Myocyte (in vitro differentiated cells): ENCODE measurements at places on chromosomes 7 and 10. TPM values are rescaled to one million over a fixed set of nuclear protein-coding genes. Genes with fewer than 3 reads are reported as not detected.

DNA sequence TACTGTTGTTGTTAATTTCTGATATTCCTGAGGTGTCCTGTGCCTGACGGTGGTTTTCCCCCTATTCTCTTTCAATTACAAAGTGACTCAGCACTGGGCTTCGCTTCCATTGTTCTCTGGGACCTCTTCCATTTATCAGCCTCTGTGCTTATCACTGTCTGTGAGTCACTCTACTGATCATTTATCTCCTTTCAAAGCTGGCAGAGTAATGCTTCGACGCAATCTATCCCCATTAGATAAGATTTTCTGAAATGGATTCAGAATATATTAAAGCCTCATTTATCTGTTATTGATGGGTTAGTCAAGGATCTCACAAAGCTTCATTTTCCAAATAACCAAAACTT, 679.2 kb downstream of the SDK1 start:
- no peak for DNase-seq

GRCh38 chr7:47551668-47552440, 30.1 kb downstream of the TNS3 start:
- no peak for DNase-seq

DNA sequence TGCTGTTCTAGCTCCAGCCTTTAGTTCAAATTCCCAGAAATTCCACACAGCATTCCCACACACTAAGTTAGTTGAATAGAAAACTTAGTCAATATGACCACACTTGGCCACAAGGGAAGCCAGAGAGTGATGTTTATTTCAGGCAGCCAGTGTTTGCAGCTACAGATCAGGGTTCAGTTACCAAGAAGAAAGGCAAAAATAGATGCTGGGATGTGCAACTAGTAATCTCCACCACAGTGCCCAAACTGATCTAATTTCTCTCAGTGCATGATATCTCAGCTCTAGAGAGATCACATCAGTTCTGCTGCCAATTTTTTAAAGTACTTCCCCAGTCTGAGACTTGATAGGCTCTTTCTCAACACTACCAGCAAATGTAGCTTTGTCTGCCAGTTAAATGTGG, 17.6 kb downstream of the SLF2 start:
- DNase-seq: peak; percentile 32

- DNase-seq: no peak
Measured at GRCh38 chr10:98202378-98202777, 65.6 kb downstream of the LOXL4 start.

GRCh38 chr10:21975378-21975990, 28.0 kb downstream of the DNAJC1 start:
- no peak for DNase-seq

- no peak for DNase-seq
Measured at GRCh38 chr7:90192876-90193750, 18.4 kb upstream of the STEAP2 start.

- DNase-seq: peak; percentile 88
Measured at GRCh38 chr7:90958647-90959046, 305.6 kb upstream of the FZD1 start.

GRCh38 chr7:121219026-121219425, 109.8 kb upstream of the WNT16 start:
- DNase-seq: no peak

DNA sequence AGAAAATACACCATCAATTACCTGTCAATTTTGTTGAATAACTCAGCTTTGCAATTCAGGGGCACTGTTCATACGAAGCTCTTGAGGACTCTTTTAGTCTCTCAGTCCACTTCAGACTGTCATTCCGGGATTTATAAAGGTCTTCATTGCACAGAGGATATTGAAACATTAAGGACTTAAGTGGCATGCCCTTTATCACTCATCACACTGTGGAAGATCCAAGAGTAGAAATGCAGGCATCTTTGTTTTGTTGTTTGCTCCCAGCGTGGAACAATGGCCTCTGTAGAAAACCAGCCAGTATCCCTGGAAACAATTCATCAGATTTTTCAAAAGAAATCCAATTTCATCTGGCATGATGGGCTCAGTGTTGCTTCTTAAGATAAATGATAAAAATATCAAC, 66.3 kb upstream of the LRGUK start:
- no peak for DNase-seq

GRCh38 chr7:26051021-26051420, 101.0 kb upstream of the NFE2L3 start:
- DNase-seq: no peak

GRCh38 chr10:126160971-126161630, 227.2 kb downstream of the ADAM12 start:
- peak; percentile 32 for DNase-seq

DNA sequence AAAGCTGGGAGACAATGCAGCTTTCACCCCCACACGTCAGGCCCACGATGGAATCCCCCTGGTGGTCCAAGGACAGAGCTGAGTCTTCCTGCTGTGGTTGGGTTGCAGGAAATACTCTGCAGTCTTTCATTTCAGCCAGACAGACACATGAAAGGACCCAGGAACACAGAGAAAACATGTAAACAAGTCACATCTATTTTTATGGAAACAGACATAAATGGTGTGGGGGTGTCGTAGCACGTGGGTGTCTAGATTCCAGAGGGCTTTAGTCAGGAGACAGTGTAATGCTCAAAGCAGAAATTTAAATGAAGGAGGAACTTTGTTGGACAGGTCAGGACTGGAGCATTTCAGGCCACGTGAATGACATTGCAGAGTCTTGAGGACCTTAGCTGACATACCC, 444.6 kb downstream of the SUGCT start:
- peak; percentile 16 for DNase-seq

DNA sequence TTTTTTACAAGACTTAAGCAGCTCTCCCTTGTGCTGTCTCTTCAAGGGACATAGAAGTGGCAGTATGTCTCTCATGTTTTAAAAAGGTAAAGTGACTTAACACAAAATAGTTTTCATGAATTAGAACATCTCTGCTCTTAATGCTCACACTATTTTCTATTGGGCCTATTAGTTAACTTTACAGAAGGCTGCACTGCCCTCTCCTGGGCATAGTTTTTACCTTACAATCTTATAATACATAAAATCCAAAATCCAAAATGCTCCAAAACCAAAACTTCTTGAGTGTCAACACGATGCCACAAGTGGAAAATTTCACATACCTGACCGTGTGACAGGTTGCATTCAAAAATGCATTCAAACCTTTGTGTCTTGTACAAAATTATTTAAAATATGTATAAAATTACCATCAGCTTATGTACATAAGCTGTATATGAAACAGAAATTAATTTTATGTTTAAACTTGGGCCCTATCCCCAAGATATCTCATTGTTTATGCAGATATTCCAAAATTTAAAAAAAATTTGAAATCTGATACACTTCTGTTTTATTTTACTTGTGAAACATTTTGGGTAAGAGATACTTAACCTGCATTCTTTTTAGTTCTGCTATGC, 25.8 kb downstream of the TES start:
- DNase-seq: peak; percentile 77

GRCh38 chr7:29565224-29565630, 1.6 kb downstream of the PRR15 start:
- no peak for DNase-seq

GRCh38 chr7:41816111-41816510, 113.2 kb upstream of the INHBA start:
- no peak for DNase-seq

DNA sequence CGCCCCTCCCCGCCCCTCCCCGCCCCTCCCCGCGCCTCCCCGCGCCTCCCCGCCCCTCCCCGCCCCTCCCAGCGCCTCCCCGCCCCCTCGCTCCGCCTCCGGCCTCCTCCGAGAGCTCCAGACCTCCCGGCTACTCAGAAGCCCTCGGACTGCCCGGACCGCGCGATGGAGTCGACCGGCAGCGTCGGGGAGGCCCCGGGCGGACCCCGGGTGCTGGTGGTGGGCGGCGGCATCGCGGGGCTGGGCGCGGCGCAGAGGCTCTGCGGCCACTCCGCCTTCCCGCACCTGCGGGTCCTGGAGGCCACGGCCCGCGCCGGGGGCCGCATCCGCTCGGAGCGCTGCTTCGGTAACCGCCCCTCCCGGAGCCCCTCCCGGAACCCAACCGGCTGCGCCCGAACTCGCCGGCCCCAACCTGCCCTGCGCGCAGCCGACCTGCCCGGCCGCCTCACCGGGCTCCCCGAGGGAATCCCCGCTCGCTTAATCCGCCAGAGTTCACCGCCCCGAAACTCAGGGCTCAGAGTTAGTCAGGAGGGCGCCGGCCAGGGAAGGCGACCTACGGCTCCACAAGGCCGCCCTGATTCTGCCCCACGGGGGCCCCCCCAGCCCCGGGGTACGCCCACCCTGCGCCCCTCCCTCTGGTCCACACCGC, at the start of gene PAOX:
PAOX (plus strand) TSS at position 111 of the 649 bp plus-strand sequence; CDS start at position 166, 55 bp downstream.
- peak; percentile 65 for DNase-seq

DNA sequence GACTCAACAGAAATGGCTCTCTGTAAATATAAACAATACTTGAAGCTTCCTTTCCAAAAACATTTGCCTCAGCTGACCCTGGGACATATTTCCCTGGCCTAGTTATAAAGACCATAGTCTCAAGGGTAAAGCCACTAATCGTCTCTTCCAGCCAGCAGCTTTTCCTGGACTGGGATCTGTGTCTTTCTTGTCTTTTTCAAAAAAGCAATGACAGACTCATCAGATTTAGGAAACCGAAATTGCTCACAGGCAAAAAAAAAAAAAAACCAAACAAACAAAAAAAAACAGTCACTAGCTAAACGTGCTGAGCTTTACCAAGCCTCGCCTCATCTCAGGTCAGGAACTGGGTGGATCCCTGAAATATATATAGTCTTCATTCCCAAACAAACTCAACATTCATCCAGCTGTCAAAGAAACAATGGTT, 23.5 kb downstream of the STN1 start:
- DNase-seq: peak; percentile 53

GRCh38 chr10:34988397-34989067, 101.6 kb downstream of the CUL2 start:
- no peak for DNase-seq

DNA sequence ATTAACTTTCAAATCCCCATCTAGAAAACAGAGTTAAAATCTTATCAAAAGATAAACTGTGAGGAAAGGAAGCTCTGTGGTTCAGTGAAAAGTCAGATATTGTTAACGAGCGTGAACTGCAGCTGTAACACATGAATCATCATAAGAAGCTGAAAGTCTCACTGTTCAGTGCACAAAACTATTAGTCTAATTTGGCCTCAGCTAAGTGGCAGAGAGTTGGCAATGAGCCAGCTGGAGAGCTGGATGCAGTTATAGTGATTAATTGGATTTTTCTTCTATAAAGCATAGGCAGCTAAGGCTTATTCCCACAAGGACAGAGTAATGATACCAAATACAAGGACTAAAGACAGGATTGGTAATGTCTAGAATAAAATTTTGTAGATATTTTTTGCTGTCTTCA, 101.1 kb upstream of the ABCB5 start:
- peak; percentile 71 for DNase-seq

- no peak for DNase-seq
Measured at GRCh38 chr7:132359743-132360142, 216.5 kb downstream of the PLXNA4 start.

DNA sequence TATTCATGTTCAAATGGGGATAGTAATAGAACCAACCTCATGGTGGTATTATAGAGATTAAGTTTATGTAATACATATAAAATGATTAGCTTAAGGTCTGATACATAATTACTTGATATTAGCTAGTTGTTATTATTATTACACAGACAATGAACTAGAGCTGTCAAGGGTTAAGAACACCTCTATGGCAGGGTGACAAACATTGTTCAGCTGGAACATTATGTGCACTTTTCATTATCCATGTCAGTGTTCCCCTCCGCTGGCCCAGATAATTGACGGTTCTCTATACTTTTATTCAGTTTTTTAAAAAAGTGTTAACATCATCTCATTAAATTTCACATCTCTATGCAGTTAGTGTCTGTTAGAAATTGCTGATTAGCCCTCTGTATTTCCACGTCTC, 142.1 kb downstream of the CDK14 start:
- DNase-seq: no peak

The FOXI2 gene
- not detected in 2 replicates for total RNA-seq

The SGPL1 gene
- total RNA-seq: 19.8 and 27.7 TPM in 2 replicates

The TEX36 gene
- not detected in 2 replicates for total RNA-seq

The ANXA8L1 gene
- not detected in 2 replicates for total RNA-seq

The HOXA6 gene
- total RNA-seq: 0.80 and 1.0 TPM in 2 replicates
